ENCODE measurements at places on chromosomes 11 and 22.

DNA sequence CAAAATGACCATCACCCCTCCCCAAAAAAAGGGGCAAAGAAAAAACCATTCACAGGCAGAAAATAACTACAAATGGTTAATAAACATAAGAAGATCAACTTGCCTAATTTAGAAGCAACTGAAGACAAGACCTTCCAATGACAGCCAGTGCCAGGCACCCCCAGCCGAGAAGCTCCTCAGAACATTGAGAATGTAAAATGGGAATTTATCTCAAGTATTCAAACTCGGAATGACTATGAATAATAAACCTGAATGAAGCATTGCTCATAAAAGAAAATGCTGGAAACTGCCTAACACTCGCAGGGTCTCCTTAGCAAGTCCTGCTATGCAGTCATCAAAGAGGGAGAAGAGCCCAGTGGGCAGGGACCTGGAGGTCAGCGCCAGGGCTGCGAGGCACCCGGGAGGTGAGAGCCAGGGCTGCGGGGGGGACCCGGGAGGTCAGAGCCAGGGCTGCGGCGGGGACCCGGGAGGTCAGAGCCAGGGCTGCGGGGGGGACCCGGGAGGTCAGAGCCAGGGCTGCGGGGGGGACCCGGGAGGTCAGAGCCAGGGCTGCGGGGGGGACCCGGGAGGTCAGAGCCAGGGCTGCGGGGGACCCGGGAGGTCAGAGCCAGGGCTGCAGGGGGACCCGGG is 23.2 kb upstream of the MOB2 start:
- DNase-seq, result no peak

DNA sequence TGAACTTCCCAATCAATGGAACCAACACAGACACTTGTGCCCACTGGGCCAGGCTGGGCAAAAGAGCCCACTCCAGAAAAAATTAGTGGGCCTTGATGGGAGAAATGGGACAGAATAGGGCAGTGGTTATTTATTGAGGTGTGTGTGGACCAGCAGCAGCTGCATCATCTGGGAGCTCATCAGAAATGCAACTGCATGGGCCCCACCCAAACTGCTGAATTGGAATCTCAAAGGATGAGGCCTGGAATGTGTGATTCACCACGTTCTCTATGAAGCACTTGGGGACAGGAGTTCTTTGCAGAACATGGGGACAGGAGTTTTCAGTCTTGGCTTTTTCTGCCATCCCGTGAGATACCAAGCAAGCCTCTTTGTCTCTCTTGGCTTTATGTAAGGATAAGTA is 255.6 kb upstream of the PLET1 start:
- no peak for DNase-seq

DNA sequence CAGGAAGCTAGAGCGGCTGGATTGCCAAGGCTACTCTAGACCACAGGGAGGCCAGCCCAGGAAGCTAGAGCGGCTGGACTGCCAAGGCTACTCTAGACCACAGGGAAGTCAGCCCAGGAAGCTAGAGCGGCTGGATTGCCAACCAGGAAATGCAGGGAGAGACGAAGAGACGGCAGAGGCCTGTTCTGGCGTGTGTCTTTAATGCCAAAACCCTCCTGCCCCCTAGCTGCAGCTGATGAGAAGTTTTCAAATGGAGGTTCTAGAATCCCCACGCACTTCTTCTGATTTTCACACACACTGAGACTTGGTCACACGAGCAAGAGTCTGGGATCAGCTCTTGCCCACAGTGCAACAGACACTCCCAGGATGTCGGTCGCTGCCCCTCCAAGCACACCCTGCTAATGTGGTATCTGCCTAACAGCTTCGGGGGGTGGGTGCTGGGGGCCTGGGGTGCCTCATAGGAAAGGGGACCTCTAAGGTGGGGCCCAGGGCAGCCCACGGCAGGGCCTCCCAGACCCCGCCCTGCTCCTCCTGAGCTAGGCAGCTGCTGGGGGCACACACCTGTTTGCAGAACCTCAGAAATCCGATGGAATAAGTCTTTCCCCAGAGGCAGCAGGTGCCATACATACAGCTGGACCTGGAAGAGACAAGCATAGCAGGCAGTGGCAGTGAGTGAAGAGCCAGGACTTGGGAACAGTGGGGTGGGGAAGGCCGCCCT is 28.5 kb downstream of the MAFF start:
- peak; percentile 78 for DNase-seq

- DNase-seq, result no peak
Observed at GRCh38 chr11:35158701-35159510, 19.9 kb downstream of the CD44 start.
